ENCODE measurements at places on chromosomes 5 and 9. TPM values are rescaled to one million over a fixed set of nuclear protein-coding genes. Genes with fewer than 3 reads are reported as not detected.

GRCh38 chr9:119370816-119371215 is 1.6 kb upstream of the BRINP1 start:
- peaks cover 1% of the 10 kb centered on the region for H3K36me3 ChIP-seq
- H3K4me1 ChIP-seq = peaks cover 3% of the 10 kb centered on the region
- H3K27ac ChIP-seq = no peak overlapping the region
- no peak for DNase-seq

DNA sequence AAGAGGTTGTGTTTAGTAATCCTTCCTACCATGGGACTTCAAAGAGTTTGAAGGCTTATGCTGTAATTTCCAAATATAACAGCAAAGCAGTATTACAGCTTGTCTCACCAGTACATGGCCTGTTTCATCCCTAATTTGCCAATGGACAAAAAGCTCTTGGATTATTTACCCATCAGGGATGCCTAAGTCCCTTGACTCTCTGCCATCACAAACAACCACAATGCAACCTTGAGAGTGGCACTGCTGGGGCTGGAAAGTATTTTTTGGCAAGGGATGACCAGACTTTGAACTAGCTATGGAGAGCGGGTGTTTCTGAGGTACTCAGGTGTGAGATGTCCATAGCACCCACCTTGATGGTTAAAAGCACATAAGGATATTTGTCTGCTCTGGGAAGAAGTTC is 9.1 kb downstream of the MAMDC2 start:
- no peak overlapping the region for H3K4me3 ChIP-seq
- H3K4me1 ChIP-seq = no peaks in the 10 kb centered on the region
- no peak overlapping the region for H3K27ac ChIP-seq
- H3K36me3 ChIP-seq = no peaks in the 10 kb centered on the region
- peaks cover 9% of the 10 kb centered on the region for H3K27me3 ChIP-seq

- no peak overlapping the region for H3K27ac ChIP-seq
- no peaks in the 10 kb centered on the region for H3K4me1 ChIP-seq
- no peak for DNase-seq
- H3K27me3 ChIP-seq = peaks cover 4% of the 10 kb centered on the region
- H3K36me3 ChIP-seq = no peaks in the 10 kb centered on the region
Measured at GRCh38 chr5:170757182-170757601, 26.3 kb upstream of the GABRP start.

Gene PCDHGA7
- total RNA-seq = not detected

Gene ANKRD34B
- total RNA-seq = not detected

Gene IFNA13
- total RNA-seq = not detected

Gene KCNV2
- not detected for total RNA-seq
